ENCODE measurements at places on chromosomes 1 and 21.

- no peak for DNase-seq
Observed at GRCh38 chr1:181704546-181704945, 221.2 kb downstream of the CACNA1E start.

DNA sequence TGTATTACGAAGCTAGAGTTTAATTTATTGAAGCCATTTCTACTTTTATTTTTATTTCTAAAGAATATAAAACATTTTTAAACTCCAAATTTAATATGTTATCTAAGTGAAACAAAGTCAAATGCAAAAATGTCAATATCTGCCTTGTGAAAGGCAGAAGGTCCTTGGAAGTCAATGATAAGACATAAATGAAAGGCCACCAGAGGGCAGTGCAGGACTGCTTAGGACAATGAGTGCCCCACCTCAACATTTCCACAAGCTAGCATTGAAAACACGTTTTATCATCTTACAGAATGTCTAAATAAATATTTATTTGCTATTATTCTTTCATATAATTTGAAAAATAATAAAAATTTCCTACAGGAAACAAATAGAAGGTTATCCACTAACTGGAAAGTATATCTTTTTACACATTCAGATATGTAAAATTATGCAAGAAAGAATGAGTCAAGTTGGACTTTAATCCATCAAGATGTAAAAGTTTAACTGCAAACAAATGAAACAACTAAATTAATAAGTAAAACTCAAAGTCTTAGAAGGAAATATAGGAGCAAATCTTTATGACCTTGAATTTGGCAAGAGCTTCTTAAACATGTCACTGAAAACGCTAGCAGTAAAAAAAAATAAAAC lies 140.1 kb upstream of the FMN2 start:
- DNase-seq: peak; percentile 18

GRCh38 chr1:54471588-54471987 lies 65.4 kb upstream of the SSBP3 start:
- DNase-seq: no peak

DNA sequence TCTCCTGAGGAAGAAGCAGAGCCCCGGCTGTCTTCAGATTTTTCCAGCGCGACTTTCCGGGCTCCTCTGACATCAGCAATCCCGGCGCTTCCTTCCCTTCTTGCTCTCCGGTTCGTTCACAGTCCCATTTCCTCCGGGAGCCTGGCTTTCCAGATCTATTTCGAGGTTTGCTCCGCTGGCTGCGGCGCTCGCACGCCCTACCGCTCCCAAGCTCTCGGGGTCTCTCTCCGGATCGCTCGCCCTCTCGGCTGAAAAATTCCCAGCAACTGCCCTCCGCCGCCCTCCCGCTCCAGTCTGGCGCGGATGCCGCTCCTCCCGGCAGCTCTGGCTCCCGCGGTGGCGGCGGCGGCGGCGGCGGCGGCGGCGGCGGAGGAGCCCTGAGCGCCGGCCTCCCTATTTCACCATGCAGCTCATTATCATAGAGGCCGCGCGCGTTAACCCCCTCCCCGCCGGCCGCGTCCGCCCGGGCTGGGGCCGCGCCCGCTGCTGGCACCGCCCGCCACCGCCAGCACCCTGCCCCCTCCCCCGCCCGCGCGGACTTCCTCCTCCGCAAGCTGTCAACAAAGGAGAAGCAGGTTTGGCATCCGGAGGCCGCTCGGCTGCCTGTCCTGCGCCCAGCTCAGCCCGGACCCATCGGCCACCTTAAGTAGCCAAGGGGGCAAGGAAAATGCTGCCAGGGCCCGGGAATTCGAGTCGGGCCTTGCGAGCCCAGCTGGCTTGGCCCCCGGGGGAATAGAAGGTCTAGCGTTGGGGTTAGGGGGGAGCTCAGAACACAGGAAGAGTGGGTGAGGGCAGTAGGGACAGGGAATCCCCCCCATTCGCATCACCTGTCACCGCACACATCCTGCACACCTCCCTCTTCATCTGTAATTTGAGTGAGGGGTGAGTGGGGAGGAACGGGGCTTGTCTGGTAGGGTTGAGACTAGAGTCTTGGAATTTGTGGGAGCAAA lies at the start of gene PLXNA2:
PLXNA2 (minus strand) TSS at position 418 of the 950 bp plus-strand sequence. CDS start 26,462 bp downstream, outside the sequence.
- DNase-seq: peak; percentile 56

DNA sequence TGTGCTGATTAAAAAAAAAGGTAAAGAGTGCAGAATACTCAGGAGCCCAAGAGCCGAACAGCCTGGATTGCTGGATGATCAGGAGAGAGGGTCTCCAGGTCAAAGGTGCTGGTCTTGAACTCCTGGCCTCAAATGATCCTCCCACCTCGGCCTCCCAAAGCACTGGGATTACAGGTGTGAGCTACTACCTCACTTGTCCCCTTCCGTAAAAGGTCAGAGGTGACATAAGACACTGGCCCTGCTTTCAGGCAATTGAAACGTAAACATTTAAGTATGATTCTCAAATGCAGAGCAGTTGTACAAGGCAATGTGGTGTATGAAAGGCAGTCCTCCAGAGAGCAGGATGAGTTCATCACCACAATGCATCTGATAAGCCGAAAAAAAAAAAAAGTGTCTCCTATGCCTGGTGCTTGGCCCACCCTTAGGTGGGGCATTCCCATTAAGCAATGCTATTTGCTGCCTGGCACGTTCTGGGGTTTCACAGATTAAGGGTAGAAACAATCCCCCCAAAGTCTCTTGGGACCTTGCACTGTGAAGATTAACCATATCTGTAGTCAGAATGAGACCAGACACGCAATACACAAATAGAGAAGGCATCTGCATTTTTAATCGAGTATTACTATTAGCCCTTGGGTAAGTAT lies 47.7 kb downstream of the PARP1 start:
- no peak for DNase-seq

DNA sequence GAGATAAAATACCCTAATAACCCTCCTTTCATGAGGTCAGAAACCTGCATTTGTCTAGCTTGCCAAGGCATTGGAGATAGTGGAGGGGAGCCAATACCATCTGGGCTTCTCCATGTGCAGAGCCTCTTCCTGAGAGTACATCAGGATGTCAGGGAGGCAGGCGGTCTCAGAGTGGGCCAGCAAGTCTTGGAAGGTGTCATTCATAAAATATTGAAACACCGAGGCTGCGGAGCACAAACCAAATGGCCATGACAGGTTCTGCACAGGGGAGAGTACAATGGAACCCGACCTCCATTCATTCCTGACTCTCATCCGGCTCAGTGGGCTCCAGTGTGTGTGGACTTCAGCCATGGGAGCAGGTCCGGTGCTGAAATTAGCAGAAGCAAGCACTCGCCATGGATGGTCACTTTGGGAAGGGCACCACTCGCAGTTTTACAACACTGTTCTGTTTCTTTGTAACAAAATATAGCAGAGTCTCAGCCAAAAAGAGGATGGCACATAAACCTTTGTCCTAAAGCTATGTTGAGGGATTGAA lies 446.6 kb downstream of the SIPA1L2 start:
- no peak for DNase-seq

GRCh38 chr21:43866659-43867331 lies 1.8 kb downstream of the AGPAT3 start:
- no peak for DNase-seq

DNA sequence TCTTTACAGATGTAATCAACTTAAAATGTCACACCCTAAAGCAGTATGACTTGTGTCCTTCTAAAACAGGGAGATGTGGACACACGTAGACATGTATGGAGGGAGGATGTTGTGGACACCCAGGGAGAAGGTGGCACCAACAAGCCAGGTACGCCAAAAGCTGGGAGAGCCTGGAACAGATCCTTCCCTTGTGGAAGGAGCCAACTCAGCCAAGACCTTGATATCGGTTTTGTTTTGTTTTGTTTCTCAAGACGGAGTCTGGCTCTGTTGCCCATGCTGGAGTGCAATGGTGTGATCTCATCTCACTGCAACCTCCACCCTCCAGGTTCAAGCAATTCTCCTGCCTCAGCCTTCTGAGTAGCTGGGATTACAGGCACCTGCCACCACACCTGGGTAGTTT lies 45.6 kb downstream of the CHAF1B start:
- DNase-seq: no peak

- no peak for DNase-seq
Observed at GRCh38 chr21:39029900-39030884, 153.1 kb downstream of the PSMG1 start.

Data from CD4-positive, alpha-beta T cell (primary cell).